Umbilical cord (tissue), 2 donors: ENCODE measurements at places on chromosomes 1 and 21. TPM values are rescaled to one million over a fixed set of nuclear protein-coding genes. Genes with fewer than 3 reads are reported as not detected.

DNA sequence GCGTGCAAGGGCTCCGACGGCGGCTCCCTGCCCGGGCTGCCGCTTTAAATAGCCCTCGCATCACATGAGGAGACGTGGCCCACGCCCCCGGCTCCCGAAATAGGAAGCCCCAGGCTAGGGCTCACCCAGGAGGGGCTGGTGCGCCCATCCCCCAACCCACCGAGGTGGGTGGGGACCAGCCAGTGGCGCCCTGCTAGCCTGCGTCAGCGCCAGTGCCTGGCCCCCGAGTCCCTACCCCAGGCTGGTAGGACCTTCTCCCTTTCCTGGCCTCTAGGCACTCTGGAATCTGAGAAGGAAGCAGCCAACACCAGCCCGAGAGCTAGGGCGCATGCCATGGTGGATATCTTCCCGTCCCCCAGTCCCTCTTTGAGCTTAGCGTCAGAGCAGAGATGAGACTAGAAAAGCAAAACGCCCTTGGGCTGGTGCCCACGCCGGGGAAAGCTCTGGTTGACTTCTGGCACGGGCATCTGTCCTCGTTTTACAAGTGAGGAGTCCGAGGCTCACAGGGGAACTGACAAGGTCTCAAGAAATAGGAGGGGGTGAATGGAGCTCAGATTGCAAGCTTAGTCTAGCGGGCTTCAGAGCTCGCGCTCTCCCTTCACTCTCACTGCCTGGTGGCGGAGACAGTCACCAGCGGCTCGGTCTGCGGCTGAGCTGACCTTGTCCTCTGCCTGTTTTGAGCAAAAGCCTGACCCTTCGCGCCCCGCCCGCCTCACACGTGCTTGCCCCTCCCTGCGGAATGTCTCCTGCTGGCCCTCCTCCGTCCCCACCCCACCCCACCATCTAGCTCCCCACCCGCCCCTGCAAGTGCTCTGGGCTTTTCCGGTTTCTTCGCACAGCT lies at the start of gene FABP3:
Gene FABP3, minus strand, starts transcription at position 21 of the 841 bp plus-strand sequence. CDS start 62 bp downstream, outside the sequence.
- DNase-seq = peak; percentile 86

CDC20 gene
- 1.4 TPM for total RNA-seq

SH3BGR gene
- total RNA-seq = 15.2 TPM

DNA sequence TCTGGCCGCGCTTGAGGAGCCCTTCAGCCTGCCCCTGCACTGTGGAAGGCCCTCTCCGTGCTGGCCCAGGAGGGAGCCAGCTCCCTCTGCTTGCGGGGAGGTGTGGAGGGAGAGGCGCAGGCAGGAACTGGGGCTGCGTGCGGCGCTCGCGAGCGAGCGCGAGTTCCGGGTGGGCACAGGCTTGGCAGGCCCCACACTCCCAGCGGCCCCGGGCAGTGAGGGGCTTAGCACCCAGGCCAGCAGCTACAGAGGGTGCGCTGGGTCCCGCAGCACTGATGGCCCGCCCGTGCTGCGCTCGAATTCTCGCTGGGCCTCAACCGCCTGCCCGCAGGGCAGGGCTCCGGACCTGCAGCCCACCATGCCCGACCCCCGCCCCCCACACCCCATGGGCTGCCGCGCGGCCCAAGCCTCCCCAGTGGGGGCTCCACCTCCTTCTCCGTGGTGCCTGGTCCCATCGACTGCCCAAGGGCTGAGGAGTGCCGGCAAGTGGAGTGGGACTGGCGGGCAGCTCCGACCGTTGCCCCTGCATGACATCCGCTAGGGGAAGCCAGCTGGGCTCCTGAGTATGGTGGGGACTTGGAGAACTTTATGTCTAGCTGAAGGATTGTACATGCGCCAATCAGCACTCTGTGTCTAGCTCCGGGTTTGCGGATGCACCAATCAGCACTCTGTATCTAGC lies 46.0 kb downstream of the COL24A1 start:
- DNase-seq = no peak

SLAMF9 gene
- total RNA-seq = 1.9 TPM

DNA sequence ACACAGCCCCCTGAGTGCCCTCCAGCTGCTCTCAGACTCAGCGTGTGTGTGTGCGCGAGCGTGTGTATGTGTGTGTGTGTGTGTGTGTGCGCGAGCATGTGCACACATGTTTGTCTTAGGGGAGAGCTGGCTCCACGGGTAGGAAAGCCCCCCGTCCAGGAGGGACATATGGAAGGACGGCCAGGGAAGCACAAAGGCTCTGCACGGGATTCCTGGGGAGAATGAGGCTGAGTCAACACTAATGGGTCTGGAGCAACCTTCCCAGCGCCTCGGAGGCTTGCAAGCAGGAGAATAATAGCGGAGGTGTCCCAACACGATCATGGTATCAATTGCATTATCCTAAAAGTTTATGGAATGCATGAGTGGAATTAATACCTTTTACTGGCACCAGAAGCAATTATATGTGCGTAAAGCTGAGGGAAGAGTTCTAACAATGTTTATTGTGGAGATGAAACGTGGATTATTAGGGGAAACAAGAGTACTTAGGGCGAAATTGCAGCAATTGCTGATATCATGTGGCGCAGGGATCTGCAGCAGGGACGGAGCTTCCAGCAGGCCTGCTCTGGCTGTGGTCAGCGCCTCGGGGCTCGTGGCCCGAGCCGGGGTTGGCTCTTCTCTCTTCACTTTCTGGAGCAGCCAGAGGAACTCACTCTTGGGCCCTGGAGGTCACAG lies 40.3 kb upstream of the CCDC27 start:
- DNase-seq = no peak
